Stomach (tissue), 19 donors: ENCODE measurements at places on chromosomes 5 and 9. TPM values are rescaled to one million over a fixed set of nuclear protein-coding genes. Genes with fewer than 3 reads are reported as not detected.

ZNF484 gene
- total RNA-seq: 21.5 TPM

CCDC180 gene
- total RNA-seq: 16.5 TPM

KLHL3 gene
- total RNA-seq: 11.0 TPM

NDOR1 gene
- total RNA-seq: 15.5 TPM

CEL gene
- not detected for total RNA-seq

PTGER4 gene
- 17.4 TPM for total RNA-seq

AK1 gene
- total RNA-seq: not detected

CMYA5 gene
- 6.4 TPM for total RNA-seq

GRCh38 chr9:121194730-121195129 is 6.9 kb downstream of the RAB14 start:
- no peak for DNase-seq

DNA sequence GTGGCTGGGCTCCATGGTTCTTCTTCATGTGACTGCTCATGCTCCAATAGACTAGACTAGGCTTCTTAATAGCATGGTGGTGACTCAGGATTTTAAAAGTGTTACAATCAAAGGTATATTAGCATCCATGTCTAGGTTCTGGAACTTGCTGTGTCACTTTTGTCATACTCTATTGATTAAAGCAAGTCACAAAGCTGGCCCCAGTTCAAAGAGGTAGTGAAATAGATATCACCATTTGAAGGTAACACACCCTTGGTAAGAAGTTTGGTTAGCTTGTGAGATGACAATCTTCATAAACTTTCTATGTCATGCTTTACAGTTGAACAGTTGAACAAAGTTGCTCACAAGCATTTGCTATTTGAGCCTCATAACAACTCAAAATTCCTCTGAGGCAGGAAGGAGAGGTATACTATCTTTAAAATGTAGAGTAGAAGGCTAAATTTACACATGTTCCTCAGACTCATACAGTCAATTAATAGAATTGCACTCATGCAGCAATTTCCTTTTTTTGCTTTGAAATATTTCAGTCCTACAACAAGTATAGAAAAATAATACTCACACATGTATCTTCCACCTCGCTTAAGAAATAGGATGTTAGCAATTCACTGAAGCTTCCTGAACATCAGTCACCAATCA is 56.8 kb upstream of the TMEM252 start:
- DNase-seq: no peak

DNA sequence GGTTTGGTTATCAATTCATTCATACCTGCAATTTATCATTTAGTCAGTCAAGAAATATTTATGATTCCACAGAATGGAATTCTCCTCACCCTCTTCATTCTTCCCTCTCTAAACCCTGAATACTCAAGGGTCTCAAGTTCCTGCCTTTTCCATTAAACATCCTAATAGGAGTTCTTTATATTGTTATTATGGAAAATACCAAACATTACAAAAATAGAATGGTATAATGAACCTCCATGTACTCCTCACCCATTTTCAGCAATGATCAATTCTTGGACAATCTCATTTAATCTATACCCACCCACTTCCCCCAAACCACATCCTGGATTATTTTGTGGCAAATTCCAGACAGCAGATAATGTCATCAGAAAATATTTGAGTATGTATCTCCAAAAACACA is 74.5 kb downstream of the ADAMTS12 start:
- DNase-seq: no peak

DNA sequence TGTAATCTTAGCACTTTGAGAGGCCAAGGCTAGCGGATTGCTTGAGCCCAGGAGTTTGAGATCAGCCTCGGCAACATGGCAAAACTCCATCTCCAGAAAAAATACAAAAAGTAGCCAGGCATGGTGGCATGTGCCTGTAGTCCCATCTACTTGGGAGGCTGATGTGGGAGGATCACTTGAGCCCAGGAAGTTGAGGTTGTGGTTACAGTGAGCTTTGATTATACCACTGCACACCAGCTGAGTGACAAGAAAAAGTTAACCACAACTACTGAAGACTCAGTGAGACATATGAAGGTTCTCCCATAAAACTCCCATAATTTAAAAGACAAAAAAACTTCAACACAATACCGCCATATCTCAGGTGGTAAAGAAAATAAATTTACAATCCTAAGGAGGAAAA is 98.0 kb downstream of the NR6A1 start:
- DNase-seq: no peak

- DNase-seq: no peak
These were observed 18.1 kb upstream of the SSBP2 start for GRCh38 chr5:81768935-81769452.

- DNase-seq: no peak
These were observed 65.0 kb upstream of the ABL1 start for GRCh38 chr9:130770093-130770492.

DNA sequence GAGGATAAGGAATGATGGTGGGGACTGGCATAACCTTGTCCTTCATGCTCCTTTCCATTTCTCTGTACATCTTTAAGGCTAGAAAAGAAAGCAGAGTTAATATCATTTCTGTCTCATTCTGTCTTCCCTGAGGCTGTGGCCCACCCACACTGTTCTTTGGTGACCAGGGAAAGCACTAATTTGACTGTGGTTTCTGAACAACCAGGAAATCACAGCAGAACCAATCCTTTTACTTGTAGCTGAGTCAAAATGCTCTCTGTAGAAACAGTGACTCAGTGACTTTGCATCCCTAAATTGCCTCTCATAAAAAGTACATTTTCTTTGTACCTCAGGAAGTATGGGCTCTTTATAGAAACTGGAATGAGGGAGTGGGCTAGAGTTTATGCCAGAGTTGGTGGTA is 28.1 kb downstream of the IL33 start:
- DNase-seq: no peak

GRCh38 chr5:157387683-157388093 is 72.3 kb upstream of the NIPAL4 start:
- DNase-seq: peak; percentile 81

DNA sequence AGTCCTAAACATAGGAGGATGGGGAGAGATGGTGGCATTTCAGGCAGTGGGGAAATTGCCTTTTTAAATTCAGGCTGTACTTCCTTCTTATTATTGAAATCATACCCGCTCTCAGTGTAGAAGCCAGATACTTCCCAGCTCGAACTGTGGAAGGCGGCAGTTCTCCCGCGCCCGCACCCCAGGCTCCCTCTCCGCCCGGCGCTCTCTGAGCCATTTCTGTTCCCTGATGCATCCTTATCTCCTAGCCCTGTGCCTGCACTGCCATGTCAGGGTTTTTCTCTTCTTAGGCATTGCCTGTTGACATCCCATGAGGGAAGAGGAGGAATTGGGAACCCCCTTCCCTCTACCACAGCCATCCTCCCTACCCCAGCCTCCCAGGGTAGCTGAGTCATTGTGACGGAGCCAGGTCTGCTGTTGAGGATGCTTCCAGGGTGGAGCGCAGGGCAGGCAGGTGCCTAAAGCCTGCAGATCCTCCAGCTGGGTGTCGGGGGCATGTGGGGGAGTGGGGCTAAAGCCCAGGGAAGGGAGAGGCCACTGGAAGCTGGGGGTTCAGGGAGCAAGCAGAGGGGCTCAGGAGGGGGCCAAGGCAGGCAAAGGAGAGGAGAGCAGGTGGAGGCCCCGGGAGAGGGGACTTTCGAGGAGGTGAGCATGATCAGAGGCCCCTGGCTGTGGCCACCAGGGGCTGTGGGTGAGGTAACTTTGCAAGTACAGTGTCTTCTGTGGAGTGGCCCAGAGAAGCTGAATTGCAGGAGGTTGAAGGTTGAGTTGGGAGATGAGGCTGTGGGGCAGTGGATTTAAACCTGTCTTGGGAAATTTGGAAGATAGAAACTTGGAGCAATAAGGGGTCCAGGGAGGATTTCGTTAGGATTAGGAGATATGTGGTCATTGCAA is 16.2 kb downstream of the LAMC3 start:
- DNase-seq: no peak

GRCh38 chr5:160970605-160971191 is 118.7 kb upstream of the ATP10B start:
- peak; percentile 22 for DNase-seq

- DNase-seq: peak; percentile 81
These were observed 158.6 kb upstream of the DMRT1 start for GRCh38 chr9:682633-683508.

DNA sequence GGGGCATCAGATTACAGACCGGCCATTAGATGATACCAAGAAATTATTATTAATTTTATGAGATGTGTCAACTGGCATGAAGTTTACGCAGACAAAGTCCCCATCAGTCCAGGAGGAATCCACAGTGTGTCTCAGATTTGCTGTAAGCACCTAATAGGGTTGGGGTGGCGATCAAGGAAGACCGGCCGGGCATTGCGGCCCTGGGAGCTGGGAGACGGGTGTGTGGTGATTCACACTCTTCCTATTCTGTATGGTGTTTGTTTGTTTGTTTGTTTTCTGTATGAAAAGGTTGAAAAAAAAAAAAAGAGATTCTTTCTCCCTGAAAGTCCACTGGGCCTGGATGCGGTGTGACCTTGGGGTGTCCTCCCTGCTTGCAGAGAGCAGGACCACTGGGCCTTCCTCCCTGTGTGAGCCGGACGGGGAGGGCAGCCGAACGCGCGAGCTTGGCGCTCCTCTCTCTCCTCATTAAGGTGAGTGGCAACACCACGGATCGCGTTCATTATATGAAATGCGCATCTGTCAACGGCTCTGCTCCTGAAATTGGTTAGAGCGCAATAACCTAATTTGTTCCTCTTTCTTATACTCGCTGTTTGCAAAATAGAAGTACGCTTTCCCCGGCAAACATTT is 15.1 kb downstream of the RASGEF1C start:
- no peak for DNase-seq

GRCh38 chr5:42720251-42720650 is 36.4 kb upstream of the CCDC152 start:
- DNase-seq: no peak

DNA sequence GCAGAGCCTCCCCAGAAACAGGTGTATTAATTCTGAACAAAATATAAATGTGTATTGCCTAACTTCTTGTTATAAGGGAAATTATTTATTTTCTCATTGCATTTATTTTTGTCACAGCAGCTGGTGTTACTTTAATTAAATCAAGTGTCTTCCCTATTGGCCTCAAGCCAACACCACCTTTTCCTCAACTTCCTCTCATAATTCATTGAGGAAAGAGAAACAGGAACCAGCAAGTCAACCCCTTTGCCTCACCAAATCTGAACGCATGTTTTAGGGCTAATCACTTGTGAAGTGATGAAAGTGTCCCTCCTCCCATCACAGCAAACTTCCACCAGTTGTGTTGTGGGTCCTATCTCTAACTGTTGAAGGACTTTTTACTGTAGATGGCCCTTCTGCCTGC is 73.1 kb downstream of the DIRAS2 start:
- no peak for DNase-seq

DNA sequence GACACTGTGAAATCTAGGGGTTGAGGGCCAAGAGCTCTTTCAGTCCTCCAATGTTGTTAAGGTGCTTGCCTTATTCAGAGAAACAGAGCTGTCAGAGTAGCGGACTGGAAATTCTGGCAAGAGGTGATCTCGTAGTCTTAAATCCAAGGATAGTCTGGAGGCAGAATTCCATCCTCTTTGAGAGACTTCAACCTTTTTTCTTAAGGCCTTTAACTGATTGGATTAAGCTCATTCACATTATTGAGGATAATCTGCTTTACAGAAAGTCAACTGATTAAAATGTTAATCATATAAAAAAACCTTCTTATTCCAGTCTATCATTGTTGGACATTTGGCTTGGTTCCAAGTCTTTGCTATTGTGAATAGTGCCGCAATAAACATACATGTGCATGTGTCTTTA is 243.1 kb upstream of the COX7C start:
- no peak for DNase-seq
